ENCODE measurements at places on chromosomes 7 and 10.

GRCh38 chr7:1043552-1044188, 676 bp upstream of the GPR146 start:
- no peak for DNase-seq

- DNase-seq: no peak
Observed at GRCh38 chr10:63718421-63718820, 197.2 kb downstream of the REEP3 start.

- DNase-seq: no peak
Observed at GRCh38 chr7:146542101-146542500, 425.5 kb downstream of the CNTNAP2 start.

DNA sequence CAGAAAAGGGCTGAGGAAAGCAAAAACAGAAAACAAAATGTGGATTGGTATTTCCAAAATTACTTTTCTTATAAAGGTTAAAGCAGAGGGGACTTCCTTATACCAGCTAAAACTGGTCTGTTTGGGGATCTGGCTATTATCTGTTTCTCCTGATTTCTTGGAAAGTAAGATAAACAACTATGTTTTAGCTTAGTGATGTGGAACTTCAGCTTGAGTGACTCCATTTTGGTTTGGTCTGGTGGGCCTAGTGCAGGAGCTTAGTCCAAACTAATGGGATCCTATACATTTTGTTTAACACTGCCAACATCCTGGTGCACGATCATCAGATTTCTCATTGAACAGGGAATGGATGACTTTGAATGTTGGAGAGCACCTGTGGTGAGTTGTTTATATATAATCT, 283.5 kb downstream of the ADK start:
- no peak for DNase-seq

- DNase-seq: peak; percentile 63
Observed at GRCh38 chr10:112115781-112116385, 67.7 kb downstream of the GPAM start.

DNA sequence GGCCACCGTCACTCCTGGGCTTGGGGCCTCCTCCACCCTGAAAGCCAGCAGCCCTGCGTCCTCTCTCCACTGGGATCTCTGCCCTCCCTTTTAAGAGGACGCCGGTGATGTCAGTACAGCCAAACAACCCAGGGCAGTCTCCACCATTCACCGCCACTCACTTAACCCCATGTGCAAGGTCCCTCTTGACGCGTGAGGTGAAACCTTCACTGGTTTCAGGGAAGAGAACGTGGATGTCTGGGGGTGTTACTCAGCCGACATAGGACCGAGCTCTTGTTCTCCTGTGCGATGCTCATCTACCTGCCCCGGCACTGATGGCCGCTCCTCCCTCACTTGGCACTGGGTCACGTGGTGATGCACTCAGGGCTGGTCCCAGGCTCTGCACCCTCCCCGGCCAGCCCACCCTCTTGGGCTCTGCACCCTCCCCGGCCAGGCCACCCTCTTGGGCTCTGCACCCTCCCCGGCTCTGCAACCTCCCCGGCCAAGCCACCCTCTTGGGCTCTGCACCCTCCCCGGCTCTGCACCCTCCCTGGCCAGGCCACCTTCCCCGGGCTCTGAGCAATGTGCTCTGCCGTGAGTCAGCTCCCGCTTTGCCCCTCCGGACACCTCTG, 36.1 kb downstream of the ADGRA1 start:
- DNase-seq: peak; percentile 2

GRCh38 chr7:144027070-144027469, 21.7 kb upstream of the OR2A5 start:
- no peak for DNase-seq

GRCh38 chr10:17415046-17415658, 39.2 kb downstream of the ST8SIA6 start:
- DNase-seq: no peak

GRCh38 chr10:12966067-12966466, 35.4 kb downstream of the CCDC3 start:
- DNase-seq: no peak

DNA sequence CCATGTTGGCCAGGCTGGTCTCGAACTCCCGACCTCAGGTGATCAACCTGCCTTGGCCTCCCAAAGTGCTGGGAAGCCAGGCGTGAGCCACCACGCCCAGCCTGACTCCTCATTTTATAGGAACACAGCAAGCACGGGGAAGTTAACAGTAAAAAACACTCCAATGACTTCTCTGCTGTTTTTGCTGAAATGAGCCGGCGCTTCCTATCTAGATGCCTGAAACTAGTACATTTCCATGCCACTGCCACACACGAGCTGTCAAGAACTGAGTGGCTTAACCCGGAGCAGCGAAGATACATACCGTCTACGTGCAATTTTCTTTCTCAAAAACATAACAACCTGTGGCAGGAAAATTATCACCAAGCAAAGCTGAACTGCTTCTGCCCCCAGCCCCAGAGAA, 16.8 kb downstream of the DAGLB start:
- DNase-seq: no peak

- no peak for DNase-seq
Observed at GRCh38 chr7:69967689-69968450, 369.6 kb downstream of the AUTS2 start.

DNA sequence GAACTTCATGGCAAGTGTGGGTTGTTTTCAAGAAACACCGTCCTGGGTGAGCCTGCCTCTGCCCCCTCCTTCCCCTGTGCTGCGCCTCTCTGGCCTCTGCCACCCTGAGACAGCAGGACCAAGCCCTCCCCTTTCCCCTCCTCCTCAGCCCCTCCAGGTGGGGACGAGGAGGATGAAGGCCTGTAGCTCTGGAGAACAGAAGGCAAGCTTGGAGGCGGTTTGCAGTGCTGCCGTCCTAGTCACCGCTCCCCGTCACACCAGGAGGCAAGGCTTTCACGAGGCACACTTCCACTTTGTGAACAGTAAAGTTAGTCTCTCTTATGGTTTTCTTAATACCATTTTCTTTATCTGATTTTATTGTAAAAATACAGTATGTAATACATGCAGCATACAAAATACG, 8.8 kb upstream of the VIPR2 start:
- DNase-seq: no peak

DNA sequence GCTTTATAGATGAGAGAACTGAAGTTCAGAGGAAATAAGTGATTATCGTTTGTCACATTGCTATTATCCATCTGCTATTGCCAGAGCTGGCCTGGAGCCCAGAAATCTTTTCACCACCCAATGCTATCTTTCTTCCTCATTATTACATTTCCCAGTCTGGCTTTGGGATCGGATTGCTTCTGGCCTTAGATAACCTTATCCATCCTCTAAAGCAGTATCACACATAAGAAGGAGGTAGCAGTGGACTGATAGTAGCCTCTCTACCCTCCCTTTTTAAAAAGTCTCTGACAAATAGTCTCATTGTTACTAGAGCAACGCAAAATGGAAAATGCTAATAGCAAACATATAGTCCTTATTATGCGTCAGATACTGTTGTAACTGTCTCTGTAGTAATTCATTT, 1.3 kb upstream of the CLDN12 start:
- DNase-seq: peak; percentile 74

DNA sequence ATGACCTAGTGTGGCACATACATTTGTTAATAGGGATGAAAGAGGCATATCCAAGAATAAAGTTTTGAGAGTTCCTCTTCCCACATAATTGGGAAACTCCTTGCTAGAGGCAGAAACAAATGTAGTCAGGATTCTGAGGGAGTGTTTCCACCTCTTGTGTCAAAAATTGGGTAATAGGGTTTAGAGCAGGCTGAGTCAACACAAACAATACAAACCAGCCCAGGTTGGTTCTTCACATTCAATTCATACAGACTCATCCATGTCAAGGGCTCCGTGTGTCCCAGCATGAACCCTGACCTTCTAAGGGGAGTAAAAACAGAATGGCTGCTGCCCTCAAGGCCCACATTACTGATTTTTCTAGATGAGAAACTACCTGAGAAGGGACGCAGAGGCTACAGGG, 75.3 kb downstream of the GLI3 start:
- DNase-seq: no peak

- no peak for DNase-seq
Observed at GRCh38 chr10:126124046-126124445, 227.7 kb downstream of the FANK1 start.

GRCh38 chr10:76082956-76083355, 651.5 kb downstream of the LRMDA start:
- no peak for DNase-seq

All from BE2C (cell line).